ENCODE measurements at places on chromosomes 12 and 14.
A peak's percentile ranks its signal among the peaks of the same experiment; 100 is the strongest.

- peak; percentile 28 for DNase-seq
Measured at GRCh38 chr14:102655137-102655536, 62.7 kb downstream of the RCOR1 start.

GRCh38 chr12:48286665-48287064 is 64.1 kb downstream of the ZNF641 start:
- no peak for DNase-seq

- DNase-seq: no peak
Measured at GRCh38 chr14:98945611-98946570, 326.1 kb downstream of the BCL11B start.

- DNase-seq: no peak
Measured at GRCh38 chr14:75515629-75515996, 6.7 kb upstream of the BATF start.

DNA sequence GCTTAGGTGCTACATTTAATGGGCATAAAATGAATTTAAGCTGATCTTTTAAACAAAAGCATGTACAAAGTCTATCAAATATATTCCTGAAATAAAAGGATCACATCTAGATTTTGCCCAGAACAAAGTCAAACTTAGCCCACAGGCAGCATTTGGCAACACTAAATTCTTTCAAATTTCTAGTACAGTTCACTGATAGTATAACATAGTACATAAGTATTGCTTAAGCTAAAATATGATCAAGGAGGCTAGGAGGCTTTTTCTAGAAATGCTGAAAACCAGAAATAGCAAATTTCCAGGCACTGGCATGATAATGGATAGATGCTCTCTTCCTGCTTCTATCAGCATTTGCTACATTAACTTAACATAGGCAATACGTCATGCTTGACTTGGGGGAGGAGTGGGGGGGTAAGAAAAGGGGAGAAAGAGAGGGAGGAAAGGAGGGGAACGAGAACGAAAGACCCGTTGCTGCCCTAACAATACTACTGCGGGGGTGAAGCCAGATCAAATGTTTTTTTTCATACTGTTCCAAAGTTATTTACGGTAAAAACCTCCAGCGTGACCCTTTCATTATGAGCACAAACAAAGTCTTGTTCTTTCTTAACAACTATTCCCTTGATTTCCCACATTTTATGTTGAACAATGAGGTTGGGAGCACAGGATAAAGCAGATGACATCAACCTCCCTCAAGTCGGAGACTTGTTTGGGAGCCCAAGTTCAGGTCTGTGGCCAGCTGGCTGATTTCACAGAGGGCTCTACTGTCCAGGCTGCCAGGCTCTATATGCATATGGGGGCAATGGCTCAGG is 10.6 kb downstream of the TMED10 start:
- no peak for DNase-seq

GRCh38 chr14:67852926-67853604 is 33.5 kb downstream of the RAD51B start:
- no peak for DNase-seq

DNA sequence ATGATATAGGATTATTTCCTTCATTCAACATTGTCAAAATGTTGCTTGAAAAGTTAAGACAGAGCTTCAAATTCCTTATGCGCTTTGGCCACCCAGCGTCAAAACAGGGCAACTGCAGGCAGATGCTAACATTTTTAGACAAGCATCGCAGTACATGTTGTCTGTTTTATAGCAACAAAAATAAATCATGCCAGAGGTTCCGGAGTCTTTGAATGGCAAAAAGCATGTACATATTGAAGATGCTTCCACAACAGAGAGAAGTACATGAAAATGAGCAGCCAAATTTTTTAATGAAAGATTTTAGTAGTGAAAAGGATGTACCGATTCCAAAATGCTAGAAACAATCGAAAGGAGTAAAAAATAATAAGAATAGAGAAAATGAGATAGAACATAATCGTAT is 49.8 kb upstream of the USP15 start:
- DNase-seq: peak; percentile 3

GRCh38 chr14:30813216-30813615 is 61.1 kb upstream of the COCH start:
- DNase-seq: no peak

DNA sequence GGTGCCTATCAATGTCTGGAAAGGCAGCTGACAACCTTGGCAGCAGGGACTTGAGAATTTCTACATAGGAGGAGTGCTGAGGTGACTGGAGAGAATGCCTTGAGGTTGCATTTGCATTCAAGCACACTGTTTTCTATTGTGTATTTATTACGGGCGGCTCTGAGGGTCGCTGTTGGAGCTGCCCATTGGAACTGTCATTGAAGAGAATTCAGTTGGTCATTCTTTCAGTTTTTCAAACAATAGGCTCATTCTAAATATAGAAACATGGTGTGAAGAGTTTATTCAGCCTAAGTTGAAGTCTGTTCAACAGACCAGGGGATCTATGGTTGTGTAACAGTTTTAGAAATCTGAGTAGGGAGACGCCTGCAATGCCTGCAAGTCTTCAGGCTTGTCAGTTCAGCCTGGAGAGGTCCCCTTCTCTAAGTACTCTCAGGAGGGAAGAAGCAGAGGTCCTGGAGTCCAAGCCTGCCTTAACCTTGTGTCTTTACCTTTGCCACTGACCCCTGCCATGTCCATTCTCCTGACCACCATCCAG is 9.8 kb upstream of the ABHD12B start:
- DNase-seq: no peak

DNA sequence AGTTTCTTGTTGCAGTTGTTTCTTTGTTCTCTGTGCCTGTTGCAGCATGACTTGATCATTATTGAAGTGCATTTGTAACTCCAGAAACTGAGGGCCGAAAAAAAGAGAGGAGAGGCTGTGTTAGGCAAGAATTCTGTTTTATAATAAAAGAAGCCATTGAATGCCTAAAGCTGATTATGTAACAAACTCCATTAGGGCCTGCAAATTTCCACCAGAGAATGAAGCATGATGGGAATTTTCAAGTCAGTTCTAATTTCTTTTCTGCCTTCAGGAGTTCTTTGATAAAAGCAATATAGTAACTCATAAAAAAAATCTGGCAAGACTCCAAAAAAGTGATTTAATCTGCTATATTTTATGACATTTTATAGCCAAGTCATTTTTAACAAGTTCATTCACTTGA is 156.7 kb upstream of the RASSF8 start:
- no peak for DNase-seq

GRCh38 chr12:11746024-11746771 is 96.7 kb downstream of the ETV6 start:
- DNase-seq: no peak

DNA sequence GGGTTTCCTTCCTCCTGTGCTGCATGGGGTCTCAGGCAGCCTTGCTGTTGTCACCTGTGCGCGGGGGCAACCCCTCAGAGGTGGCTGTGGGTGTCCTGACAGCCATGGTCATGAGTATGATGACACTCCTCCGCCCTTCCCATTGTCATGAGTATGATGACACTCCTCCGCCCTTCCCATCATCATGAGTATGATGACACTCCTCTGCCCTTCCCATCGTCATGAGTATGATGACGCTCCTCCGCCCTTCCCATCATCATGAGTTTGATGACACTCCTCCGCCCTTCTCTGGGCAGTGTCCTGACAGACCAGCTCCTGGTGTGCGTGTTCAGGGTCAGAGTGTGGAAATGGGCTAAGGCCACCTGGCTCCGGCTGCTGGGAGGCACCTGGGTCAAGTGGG is 40.0 kb downstream of the FBRSL1 start:
- no peak for DNase-seq

DNA sequence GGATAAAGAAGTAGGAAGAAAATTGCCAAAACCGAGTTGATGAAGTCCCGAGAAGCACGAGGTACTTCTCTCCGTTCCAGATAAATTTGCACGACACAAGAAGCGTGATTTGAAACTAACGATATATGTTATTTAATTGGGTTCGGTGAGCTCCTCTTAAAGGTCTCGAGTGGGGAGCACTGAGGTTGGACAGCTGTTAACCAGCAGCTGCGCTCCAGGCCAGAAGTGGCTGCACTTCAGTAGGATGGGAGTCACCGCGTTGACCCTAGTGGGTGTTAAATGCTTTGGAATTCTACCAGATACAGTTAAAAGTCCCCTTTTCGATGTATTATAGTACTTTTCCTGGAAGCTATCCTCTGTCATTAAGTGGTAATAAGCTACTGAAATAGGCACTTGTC is 953 bp upstream of the DCAF5 start:
- DNase-seq: no peak

DNA sequence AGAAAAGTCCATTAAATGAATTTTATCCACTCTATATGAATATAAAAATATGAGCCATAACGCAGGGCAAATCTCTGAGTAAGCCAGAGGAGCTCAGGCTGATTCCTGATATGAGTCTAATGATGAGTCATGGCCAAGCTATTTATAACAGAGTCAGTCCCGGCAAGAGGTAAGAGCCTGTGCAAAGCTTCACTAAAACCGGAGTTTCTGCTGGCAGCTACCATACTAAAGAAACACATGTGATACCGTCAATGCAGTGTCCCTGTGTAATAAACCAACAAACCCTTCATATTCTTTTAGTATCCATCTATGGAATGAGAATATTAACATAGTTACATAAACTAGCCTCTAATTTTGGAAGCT is 319.4 kb downstream of the KCNC2 start:
- DNase-seq: peak; percentile 78

GRCh38 chr12:32301216-32301615 is 98.1 kb upstream of the FGD4 start:
- no peak for DNase-seq

All from fibroblast of skin of left quadriceps (primary cell).